GM12878 (cell line): ENCODE measurements at places on chromosomes 13 and 19. TPM values are rescaled to one million over a fixed set of nuclear protein-coding genes. Genes with fewer than 3 reads are reported as not detected.

Gene IL4I1
- polyA plus RNA-seq, result 45.5 and 47.1 TPM in 2 replicates

Gene ZNF254
- polyA plus RNA-seq, result 8.0 and 8.5 TPM in 2 replicates

Gene CHAF1A
- polyA plus RNA-seq, result 39.1 and 41.7 TPM in 2 replicates

Gene ZNF835
- not detected in 2 replicates for polyA plus RNA-seq

Gene CIC
- polyA plus RNA-seq, result 6.0 and 6.9 TPM in 2 replicates
